CD4-positive, CD25-positive, alpha-beta regulatory T cell (primary cell): ENCODE measurements at places on chromosomes 12 and 14.

DNA sequence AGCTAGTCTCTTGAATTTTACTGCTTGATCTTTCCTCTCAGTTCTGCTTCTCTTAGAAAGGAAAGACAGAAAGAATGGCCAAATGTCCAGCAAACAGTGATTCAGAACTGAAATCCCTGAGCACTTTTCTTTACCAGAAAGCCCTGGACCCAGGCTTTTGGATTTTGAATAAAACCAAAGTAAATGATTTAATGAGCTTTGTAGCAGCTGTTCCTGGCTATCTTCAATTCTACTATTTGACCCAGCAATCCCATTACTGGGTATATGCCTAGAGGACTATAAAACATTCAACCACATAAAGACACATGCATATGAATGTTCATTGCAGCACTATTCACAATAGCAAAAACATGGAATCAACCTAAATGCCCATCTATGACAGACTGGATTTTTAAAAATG, 187.2 kb downstream of the PRKD1 start:
- DNase-seq, result no peak

GRCh38 chr12:78865516-78865915, 942 bp downstream of the SYT1 start:
- DNase-seq, result no peak

GRCh38 chr14:64137657-64138290, 156.4 kb downstream of the ESR2 start:
- no peak for DNase-seq

- no peak for DNase-seq
Measured at GRCh38 chr14:36066636-36067035, 109.9 kb downstream of the PTCSC3 start.

DNA sequence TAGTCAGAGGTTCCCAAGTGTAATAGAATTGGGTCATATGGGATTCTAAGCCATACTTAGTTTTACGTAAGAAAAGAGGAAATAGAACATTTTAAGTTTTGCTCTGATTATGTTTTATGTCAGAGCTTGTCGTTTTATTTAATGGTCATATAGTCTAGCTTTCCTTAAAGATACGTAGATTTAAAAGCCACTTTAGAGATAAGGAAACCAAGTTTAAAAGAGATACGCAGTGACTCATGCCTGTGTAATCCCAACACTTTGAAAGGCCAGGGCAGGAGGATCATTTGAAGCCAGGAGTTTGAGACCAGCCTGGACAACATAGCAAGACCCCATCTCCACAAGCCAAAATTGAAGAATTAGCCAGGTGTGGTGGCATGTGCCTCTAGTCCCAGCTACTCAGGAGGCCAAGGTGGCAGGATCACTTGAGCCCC, 19.5 kb downstream of the MAPK1IP1L start:
- DNase-seq, result no peak

DNA sequence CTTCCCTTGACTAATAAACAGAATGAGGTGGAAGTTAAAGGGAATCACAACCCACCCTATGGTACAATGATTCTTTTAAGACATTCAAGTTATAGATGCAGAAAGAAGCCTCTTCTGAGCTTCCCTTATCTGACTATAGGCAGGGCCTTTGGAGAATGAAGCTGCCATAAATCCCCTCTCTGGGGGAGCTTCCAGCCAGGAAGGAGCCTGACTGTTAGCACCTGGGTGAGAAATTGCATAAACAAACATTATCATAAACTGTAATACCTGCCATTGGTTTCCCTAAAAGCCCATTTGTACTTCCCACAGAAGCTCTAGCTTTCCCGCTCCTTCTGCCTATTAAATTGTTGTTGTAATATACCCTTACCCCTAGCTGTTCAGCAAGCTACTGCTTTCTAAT, 81.3 kb upstream of the RESF1 start:
- DNase-seq, result no peak

DNA sequence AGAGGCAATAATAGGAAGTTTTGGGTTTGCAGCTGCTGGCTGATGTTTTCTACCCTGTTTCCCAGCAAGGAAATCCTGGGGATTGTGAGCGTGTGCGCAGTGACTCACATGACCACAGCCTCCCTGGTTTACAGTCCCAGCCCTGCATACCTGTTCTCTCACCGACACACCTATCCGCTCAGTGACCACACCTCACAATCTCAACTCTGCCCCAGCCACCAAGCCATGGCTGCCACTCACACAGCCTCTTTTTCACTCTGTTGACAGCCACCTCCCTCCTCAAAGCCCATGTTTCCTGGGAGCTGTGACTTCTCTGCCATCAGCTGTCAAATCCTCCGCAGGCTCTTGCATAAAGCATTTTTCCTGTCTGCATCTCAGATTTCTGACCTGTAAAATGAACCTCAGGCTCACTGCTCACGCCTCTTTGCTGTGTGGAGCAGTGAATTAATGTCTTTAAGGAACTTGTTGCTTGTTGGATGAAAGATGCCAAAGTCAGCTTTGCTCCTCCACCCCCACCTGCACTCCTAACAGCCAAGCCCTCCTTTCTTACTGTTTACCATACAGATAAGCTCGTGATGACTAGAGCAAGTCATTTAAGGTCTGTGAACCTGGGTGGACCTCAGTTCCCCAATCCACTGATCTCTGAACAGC, 43.5 kb downstream of the B4GALNT3 start:
- DNase-seq, result no peak

- no peak for DNase-seq
Measured at GRCh38 chr12:76025601-76026575, 5.7 kb downstream of the PHLDA1 start.

GRCh38 chr14:87994974-87995373, 2.0 kb upstream of the GALC start:
- peak; percentile 21 for DNase-seq

DNA sequence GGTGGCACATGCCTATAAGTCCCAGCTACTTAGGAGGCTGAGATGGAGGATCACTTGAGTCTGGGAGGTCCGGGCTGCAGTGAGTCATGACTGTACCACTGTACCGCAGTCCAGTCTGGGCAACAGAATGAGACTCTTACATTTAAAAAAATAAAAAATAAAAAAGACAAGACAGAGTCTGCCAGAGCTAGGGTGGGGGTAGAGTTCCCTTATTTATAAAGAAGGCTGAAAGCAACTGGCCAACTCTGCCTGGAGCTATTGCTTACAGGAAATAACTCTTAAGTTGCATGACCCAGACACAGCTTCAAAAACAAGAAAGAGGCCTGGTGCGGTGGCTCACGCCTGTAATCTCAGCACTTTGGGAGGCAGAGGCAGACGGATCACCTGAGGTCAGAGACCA, 31.5 kb downstream of the NUMB start:
- DNase-seq, result no peak
